ENCODE measurements at places on chromosomes 11 and 22.

GRCh38 chr11:106974831-106975230 lies 43.4 kb downstream of the GUCY1A2 start:
- no peak for DNase-seq

GRCh38 chr11:77823775-77824174 lies 2.8 kb downstream of the AAMDC start:
- no peak for DNase-seq

GRCh38 chr11:16598906-16599305 lies 139.5 kb upstream of the C11orf58 start:
- no peak for DNase-seq

DNA sequence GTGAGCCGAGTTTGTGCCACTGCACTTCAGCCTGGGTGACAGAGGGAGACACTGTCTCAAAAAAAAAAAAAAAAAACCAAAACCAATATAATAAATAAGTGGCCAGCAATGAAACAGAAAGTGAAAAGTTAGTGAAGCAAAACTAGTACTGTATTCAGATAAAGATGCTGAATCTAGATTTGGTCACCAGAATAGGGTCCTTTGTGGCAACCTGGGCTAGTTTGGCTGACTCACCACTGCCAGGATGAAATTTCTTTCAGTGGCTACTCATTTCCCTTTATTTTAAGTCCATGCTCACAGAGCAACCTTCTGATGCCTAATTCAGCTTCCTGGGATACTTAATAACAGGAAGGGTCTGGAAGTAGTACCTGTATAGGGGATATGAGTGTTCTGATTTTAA lies 26.0 kb downstream of the LIMK2 start:
- no peak for DNase-seq

DNA sequence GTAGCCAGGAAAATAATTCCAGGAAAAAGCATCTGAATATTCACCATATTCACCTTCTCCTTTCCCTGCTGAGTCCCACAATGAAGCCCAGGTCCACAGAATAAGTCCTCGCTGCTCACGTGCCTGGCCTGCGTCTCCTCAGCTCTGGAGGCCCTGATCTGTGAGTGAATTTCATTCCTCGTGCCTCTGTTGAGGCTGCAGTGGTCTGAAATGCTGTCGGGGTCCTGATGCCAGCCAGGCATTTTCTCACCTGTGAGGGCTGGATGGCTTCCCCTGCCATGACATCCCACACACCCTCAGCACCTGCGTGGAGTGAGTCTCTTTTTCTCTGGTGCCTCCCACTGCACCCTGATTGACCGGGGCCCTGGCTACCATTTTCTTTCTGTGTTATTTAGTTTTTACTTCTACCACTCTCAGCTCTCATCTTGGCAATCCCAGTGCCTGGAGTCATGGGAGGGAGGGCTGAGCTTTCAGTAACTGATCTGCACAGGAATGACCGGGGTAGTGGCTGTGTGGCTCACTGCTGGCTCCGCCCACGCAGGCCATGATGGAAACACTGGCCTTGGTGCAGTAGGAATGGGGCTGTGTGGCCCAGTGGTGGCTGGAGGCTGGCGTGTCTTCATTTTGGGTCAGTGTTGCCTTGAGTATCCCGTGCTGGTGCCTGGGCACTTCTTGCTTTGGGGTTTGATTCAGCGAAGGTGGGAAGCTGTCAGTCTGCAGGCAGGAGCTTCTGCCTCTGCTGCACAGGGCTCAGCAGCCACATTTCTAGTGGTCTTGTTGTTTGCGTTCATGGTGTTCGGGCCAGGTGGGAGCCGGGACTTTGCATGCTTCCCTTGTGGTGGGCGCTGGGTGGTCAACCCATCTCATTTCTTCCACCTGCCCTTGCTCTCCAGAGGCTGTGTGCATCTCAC lies 807.2 kb downstream of the TBC1D22A start:
- no peak for DNase-seq

GRCh38 chr11:73564903-73565302 lies 33.0 kb downstream of the FAM168A start:
- DNase-seq: no peak

DNA sequence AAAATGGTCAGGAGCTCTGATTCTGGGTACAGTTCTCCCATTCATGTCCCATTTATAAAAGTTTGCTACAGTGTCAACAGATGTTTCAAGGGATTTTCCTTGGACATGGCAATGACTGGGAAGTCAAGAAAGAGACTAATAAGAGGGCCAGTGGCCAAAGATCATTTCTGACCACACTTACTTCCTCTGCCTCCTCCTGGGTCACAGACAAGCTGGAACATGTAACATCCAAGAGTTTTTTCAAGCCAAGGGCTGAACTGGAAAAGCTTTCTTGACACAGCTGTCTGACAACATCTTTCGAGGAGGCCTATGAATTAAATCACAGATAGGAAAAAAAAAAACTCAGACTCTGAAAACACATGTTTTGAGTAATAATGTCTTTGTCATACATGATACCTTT lies 8.7 kb downstream of the COMMD9 start:
- no peak for DNase-seq

GRCh38 chr22:19729507-19729906 lies 6.2 kb downstream of the GP1BB start:
- DNase-seq: no peak

DNA sequence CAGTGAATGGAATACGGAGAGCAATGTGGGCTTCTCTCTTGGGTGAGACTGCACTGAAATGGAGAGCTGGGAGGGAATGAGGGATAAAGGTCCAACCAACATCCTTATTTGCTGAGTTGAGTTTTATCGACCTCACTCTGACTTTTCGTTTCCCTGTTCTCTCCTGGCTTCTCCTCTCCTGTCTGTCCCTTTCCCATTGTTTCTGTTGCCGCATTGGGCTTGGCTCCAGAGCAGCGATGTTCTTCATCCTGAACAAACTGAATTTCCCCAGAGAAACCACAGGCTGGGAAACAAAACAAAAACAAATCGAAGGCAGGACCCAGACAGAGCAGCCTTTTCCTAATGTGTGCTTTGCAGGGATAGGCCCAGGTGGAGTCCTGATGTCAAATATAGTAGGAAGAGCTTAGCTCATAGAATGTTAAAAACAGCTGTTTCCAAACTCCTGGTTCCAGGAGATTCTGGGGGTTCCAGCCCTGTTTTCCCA lies 30.0 kb downstream of the MOV10L1 start:
- no peak for DNase-seq

DNA sequence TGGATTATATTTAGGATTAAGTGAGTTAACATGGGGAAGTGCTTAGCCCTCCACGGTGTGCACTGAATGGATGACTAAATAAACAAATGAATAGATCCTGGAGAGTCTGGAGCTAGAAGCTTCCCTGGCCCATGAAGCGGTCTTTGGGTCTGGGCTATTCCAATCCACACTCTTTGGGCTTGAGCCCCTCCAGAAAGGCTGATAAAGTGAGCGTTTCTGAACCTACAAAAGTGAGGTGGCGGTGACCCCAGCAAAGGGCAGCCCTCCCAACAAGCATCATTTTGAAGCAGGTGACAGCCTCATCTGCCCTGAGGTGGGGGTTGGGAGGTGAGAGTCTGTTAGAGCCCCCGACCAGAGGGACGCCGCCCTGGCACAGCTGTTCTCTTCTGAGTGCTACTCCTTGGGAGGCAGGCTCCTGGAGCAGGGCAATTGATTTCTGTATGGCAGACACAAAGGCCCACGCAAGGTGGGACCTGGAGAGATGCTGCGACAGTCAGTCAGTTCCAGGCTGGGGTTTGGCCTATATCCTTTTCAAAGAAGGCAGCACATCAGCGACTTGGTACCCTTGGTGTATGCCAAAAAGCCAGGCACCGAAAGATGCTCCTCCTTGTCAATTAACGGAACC lies 157.8 kb downstream of the CACNA1I start:
- no peak for DNase-seq

DNA sequence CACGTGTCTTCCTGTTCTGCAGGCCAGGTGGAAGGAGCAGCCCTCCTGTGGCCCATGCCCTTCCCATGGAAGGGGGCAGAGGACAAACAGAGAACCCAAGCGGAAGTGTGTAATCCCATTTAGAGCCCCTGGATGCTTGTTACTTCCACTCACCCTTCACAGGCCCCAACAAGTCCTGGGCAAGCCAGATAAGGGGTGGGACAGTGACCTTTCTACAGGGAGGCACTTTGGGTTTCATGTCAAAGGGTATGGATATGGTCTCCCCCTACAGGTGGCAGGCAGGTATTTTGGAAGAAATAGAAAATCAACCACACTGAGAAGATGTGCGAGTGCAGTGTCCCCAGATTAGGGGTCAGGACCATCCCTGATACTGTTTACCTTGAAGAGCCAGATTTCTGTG lies 11.4 kb downstream of the MPEG1 start:
- no peak for DNase-seq

DNA sequence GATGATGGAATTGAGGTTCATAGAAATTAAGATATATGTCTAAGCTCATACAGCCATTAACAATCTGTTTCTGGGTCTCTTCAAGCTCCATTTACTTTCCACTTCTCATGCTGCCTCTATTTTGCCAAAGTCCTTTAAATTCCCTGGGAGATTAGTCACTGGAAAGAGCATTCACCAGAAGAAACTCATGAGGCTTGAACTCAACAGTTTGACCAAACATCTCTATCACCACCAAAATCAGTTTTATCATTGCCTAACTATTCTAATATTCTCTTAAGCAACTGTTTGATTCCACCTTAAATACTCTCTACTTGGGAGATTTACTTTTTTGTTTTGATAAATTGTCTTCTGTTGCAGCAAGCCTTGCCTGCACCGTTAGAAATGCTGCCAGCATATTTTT lies 881.3 kb downstream of the KCNA4 start:
- no peak for DNase-seq

GRCh38 chr11:132123854-132124835 lies 753.7 kb downstream of the NTM start:
- no peak for DNase-seq

GRCh38 chr11:77778118-77778517 lies 42.4 kb downstream of the RSF1 start:
- no peak for DNase-seq

DNA sequence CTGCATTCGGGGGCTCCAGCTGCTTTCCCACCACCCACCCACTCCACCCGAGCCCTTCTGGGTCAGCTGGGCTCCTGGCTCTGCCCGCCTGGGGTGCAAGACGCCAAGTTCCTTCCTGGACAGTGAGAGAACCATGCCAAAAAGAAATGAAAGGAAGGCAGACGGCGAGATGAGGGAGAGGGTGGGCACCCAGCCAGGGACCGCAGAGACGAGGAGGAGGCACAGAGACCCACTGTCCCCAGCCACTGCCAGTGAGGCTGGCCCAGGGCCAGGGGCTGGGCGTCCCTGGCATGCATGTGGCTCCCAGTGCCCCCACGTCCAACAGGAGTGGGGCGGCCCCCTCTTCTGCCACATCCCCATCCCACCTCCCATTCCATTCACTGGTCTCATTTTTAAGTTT lies 10.8 kb upstream of the CD81 start:
- DNase-seq: no peak

DNA sequence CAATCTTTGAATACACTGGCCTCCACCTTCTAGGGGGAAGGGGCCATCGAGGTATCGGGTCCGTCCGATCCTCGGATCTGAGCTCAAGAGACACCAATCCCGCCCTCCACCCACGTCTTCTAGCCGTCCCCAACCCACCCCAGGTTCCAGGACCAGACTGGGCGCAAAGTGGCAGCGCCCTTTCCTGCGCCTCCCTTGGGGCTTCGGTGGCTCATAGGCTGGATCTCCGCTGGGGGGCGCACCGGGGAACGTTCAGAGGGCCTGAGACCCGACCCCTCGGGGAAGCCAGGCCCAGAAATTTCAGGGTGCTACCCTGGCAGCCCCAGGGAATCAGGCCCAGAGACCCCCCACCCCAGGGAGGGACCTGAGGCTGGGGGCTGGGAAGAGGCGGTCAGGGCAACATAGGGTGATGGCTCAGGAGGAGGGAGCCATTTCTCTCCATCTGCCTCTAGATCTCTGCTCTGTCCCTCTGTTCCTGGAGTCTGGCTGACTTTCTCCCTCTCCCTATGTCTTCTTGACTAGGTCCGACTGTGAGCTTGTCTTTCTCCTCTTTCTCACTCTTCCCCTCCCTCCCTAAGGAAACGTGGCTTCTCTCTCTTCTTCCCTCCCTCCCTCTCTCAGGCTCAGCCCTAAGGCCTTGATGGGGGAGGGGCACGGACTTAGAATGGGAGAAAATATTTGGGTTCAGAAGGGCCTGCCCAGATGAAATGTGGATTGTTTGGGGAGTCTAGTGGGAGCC lies 1.1 kb downstream of the CREB3L1 start:
- no peak for DNase-seq

DNA sequence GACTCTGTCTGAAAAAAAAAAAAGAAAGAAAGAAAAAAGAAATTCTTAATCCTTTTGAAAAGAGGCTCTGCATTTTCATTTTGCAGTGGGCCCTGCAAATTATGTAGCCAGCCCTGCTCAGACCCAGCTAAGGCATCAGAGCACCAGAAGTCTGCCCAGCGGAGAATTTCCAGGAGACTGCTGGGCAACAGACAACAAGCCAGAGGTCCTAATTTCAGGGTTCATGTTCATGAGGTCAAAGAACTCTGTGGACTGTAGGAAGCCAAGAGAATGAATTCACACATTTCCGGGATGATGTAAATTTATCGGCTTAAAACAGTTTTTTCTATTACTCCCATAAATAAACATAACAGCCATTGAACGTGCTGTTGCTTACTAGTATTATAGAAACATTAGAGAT lies 14.8 kb upstream of the RTCB start:
- no peak for DNase-seq

- no peak for DNase-seq
These were observed 6.1 kb upstream of the ZBTB16 start for GRCh38 chr11:114053406-114053805.

DNA sequence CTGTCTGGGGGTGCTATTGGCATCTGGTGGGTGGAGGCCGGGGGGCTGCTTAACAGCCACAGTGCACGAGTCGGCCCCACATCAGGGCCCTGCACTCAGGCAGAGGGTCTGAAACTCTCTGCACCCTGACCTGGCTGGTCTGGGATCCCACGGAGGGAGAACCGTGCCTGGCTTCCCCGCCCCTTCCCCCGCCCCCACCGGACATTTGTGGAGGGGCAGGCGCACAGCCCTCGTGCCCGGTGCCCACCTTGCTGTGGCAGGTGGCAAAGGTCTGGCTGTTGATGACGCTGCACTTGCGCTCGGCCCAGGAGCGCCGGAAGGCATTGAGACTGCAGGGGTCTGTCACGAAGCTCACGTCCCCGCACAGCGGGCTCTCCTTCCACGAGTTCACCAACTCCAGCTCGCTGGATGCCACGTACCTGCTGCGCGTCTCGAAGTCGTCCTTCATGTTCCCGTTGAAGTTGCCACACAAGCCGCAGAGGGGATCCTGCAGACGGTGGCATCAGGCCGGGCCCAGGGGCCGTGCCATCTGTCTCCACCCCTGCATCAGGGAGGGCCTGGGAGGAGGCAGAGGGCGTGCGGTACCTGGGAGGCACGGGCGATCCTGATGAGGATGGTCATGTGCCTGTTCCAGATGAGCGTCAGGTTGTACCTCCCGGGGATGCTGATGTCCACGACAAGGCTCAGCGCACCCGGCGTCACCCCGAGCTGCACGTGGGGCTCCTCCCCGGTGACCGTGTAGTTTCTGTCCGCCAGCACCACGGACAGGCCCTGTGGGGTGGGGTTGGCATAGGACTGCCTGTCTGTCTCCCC lies 11.7 kb downstream of the MUC6 start:
- no peak for DNase-seq
